ENCODE measurements at places on chromosomes 2 and 18.
A peak's percentile ranks its signal among the peaks of the same experiment; 100 is the strongest.

GRCh38 chr18:44968336-44968735 lies 287.6 kb downstream of the SETBP1 start:
- ATAC-seq: no peak

GRCh38 chr18:59079264-59079663 lies 60.4 kb upstream of the SEC11C start:
- no peak for ATAC-seq

DNA sequence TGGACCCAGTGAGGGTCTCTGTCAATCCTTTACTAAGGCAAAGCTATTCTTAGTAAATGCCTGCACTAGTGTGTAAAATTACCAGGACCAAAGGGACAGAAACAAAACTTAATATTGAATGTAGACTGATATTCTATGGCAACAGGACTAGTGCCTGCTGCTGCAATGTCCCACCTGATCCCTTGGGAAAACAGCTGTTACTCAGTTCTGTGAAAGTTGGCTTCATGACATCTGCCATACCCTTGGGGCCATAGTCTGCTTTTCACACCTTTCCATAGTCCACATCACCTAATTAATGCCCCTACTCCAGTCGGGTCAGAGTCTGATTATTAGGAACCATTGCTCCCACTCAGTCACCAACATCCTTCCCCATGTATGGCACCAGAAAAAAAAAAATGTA lies 14.5 kb downstream of the DNAJC27 start:
- ATAC-seq: no peak

- ATAC-seq: peak; percentile 29
Measured at GRCh38 chr2:47783486-47784351, 774 bp downstream of the MSH6 start.

- ATAC-seq: no peak
Measured at GRCh38 chr2:132977812-132978529, 308.0 kb upstream of the LYPD1 start.

DNA sequence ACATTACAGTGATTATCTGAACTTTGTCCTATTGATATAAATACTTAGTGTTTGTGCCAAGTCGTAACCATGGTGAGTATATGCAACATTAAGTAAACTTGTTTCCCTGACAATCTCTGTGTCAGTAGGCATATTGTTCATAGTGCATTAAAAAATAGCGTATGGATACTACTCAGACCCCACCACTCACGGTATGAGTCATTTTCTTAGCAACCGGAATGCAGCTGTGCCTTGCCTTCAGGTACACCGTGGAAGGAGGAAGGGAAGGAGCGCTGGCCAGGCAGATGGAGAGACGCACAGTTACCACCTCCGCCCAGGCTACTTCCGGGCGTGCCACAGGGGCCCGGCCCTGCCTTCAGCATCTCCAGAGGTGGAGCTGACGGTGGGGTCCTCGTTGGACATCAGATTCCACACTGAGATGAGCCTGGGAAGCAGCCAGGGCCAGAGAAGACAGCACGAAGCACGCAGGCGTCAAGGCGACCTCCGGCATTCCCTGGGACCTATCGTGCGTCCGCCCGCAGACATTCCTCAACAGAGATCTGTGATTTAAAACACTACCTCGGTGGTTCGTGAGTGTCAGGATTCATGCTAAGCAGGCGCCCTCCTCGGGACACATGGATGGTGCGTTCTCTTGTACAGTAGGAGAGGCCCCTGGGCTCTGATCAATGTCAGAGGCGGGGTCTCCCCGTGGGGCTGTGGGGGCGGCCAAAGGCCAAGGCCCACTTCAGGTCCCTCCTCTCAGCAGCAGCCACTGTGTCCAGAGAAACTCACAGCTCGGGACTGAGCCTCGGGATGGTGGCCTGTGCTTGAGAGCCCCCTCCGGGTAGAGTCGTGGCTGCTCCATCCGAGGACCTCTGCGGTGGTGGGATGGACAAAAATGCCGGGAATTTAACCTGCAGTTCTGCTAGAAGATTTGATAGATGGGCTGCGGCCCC lies 82.2 kb upstream of the HDAC4 start:
- ATAC-seq: no peak

DNA sequence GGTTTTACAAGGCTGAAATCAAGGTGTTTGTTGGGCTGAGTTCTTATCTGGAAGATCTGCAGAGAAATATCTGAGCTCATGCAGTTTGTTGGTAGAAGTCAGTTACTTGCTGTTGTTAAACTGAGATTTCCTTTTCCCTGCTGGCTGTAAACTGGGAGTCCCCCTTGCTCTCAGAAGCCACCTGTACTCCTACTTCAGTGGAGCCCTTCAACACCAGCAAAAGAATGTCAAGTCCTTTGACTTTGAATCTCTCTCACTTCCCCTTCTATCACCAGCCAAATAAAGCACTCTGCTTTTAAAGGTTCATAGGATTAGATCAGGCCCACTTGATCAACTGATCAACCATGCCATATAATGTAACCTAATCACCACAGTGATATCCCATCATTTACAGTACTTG lies 252.2 kb upstream of the CDH7 start:
- ATAC-seq: no peak

GRCh38 chr18:32776561-32776960 lies 3.7 kb upstream of the KLHL14 start:
- ATAC-seq: no peak

GRCh38 chr2:43300222-43300621 lies 73.8 kb upstream of the ZFP36L2 start:
- ATAC-seq: no peak

GRCh38 chr2:104734937-104735586 lies 118.9 kb upstream of the POU3F3 start:
- no peak for ATAC-seq

GRCh38 chr2:29050591-29050990 lies 23.7 kb downstream of the PCARE start:
- no peak for ATAC-seq

GRCh38 chr2:128444816-128445522 lies 126.3 kb upstream of the HS6ST1 start:
- no peak for ATAC-seq

- ATAC-seq: no peak
Measured at GRCh38 chr2:174681099-174682006, 82.9 kb downstream of the CHRNA1 start.

- no peak for ATAC-seq
Measured at GRCh38 chr2:25290811-25291495, 50.8 kb downstream of the DNMT3A start.

- ATAC-seq: no peak
Measured at GRCh38 chr2:159933727-159934049, 128.7 kb downstream of the PLA2R1 start.

- ATAC-seq: no peak
Measured at GRCh38 chr2:222360146-222360545, 61.3 kb upstream of the PAX3 start.

DNA sequence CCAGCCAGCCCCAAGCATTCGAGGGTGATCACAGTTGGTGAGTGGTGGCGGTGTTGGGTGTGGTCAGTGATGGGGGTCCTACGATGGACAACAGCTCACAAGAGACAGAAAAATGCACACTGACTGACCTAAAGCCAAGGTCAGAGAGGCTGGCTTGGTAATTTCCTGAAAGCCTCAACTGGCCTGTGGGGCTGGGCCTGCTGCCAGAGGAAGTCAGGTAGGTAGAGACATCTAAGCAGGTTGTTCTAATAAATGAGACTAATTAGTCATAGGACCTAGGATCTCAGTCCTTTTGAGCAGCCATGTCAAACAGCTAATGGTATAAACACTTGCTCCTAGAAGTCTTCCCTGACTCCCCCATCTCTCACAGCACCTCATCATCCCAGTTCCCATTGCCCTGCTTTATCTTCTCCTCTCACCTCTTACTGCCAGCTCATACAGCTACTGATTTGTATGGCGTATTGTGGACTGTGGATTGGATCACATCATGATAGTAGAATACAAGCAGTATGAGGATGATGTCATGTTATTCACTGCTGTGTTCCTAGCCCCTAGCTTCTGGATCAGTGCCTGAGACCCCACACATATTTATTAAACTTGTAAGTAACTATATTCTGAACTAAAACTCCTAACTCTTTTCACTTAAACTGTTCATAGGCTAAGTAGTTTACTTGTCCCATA lies 262.9 kb upstream of the KLHL29 start:
- no peak for ATAC-seq

DNA sequence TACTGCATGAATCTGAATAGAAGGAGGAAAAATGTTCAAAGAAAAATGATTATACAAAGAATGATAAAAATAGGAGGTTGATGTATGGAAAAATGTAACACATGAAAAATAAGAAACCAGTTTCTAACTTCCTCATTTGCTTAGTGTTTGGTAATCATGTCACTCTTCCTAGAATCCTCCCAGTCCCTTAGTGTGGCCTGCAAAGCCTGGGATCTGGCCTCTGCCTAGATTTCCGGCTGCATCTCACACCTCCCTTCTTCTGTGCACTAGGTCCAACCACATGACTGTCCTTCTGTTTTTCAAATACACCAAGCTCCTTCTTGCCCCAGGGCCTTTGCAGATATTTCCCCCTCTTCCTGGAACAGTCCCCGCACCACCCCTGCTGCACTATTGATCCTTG lies 76.8 kb upstream of the RBMS1 start:
- no peak for ATAC-seq

GRCh38 chr2:55161295-55162210 lies 70.5 kb downstream of the CLHC1 start:
- no peak for ATAC-seq

- ATAC-seq: no peak
Measured at GRCh38 chr2:100895934-100896685, 76.2 kb downstream of the NPAS2 start.

- no peak for ATAC-seq
Measured at GRCh38 chr18:50373561-50374219, 1.2 kb upstream of the SKA1 start.

- ATAC-seq: no peak
Measured at GRCh38 chr18:32769071-32769585, 3.7 kb downstream of the KLHL14 start.

DNA sequence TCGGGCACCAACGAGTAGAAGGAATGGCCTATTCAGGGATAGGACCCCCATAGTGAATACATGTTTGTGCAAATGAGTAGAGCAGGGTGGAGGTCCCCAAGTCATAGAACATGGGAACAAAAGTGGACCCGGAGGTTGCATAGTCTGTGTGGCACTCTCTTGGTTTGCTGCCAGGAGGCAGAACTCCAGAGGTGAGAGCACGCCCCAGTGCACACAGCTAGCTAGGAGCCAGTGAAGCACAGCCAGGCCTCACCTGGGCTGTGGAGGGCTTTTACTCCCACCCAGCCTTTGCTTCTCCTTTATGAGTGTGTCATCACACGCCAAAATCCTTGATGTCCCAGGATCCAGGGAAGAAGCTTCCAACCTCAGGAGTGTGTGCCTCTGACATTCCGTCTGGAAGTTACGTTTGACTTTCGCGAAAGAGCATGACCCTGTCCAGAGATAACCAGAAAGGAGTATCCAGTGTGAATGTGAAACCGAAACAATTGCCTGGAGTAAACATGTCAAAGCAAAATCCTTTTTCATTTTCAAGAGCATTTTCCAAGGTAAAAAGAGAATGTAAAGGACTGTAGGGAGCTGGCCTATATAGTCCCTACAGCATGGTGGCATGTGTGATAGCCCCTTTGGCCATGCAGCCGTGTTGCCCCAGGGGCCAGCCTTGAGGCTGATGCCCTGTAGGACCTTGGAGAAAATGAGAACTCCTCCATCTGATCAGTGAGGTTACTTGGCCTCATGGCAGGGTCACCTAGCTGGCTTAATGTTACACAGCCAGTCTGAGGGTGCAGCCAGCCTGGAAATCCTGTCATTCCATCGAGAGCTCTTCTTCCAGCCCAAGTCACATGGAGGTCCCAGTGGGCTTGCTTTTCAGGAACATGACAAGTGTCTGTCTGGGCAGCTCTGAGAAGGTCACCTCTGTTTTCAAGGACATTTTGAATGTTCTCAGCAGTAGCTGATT lies 8.8 kb downstream of the TRIB2 start:
- ATAC-seq: no peak

DNA sequence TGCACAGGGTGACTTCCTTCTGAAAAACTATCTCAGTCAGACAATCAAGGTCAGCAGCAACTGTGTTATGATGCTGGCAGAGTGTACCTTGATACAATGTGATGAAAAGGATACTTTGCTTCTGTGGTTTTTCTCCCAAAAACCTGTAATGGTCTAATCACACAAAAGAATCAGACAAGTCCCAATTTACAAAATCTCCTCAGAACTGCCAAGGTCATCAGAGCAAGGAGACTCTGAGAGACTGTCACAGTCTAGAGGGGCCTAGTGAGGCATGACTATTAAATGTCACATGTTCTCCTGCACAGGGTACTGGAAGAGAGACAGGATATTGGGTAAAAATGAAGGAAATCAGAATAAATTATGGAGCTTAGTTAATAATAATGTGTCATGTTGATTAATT lies 185.4 kb downstream of the ST6GAL2 start:
- no peak for ATAC-seq

DNA sequence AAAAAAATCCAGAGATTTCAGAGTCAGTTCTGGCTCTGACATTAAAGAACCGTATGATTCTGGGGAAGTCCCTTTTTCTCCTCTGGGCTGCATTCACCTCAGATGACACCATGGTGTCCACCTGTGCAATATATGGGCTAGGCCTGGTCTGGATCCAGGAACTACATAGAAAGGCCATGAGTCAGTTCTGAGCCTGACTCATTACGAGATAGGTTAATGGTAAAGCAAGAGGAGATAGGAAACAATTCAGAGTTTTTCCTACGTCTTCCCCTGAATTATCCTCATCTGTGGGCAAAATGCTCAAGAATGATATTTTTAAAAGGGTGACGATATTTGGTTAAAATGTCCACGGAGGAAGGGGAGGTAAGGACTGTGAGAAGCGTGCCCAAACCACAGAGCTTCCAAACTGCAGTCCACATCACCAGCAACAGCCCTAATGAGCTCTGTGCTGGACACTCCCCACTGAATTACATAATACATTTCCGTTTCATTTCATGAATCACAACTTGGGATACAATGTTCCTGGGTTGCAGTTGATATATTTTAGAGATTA lies 180.1 kb upstream of the OSR1 start:
- peak; percentile 86 for ATAC-seq

DNA sequence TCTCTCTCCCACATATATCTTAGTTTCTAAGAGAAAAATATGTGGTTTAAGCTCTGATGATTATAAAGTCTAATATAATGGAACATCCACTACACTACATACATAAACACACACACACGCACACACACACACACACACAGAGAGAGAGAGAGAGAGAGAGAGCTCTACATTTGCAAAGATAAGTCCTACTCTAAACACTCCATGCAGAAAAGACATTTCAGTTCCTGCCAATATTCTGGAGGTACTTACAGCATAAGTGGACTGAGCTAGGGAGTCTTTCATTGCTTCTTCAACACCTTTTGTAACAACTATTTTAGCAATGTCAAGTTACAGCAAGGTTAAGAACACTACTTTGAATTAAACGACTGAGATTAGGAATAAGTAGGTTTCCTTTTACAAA lies 80.1 kb downstream of the FIGN start:
- ATAC-seq: no peak

DNA sequence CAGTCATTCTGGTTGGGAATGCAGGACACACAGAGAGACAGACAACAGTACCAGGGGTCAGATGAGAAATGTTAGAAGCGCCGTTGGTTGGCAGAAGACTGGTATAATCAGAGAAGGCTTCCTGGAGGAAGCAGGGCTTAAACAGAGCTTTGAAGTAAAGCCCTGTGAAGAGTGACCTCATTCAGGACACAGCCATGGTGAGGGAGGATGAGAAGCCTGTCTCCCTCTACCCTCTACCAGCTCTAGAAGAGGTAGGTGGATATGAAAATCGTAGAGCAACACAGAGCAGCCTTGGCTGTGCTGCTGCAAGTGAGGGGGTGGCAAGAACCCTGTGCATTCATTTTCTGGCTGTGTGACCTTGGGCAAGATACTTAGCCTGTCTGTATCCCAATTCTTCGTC lies 14.2 kb downstream of the TET3 start:
- ATAC-seq: no peak

- ATAC-seq: no peak
Measured at GRCh38 chr2:50620783-50621182, 411.1 kb downstream of the NRXN1 start.

GRCh38 chr2:178391701-178392100 lies 59.3 kb downstream of the PRKRA start:
- ATAC-seq: no peak
